ENCODE measurements at places on chromosomes 12 and 14. TPM values are rescaled to one million over a fixed set of nuclear protein-coding genes. Genes with fewer than 3 reads are reported as not detected.

GRCh38 chr14:61296719-61297502, 15.8 kb upstream of the TMEM30B start:
- peak; percentile 81 for DNase-seq

- no peak for DNase-seq
These were observed 2.7 kb downstream of the PLEKHD1 start for GRCh38 chr14:69487226-69487625.

MUCL1 gene
- not detected for total RNA-seq

- DNase-seq, result no peak
These were observed 74.4 kb downstream of the SEC23A start for GRCh38 chr14:39028620-39029019.

FZD10 gene
- total RNA-seq, result not detected

DNA sequence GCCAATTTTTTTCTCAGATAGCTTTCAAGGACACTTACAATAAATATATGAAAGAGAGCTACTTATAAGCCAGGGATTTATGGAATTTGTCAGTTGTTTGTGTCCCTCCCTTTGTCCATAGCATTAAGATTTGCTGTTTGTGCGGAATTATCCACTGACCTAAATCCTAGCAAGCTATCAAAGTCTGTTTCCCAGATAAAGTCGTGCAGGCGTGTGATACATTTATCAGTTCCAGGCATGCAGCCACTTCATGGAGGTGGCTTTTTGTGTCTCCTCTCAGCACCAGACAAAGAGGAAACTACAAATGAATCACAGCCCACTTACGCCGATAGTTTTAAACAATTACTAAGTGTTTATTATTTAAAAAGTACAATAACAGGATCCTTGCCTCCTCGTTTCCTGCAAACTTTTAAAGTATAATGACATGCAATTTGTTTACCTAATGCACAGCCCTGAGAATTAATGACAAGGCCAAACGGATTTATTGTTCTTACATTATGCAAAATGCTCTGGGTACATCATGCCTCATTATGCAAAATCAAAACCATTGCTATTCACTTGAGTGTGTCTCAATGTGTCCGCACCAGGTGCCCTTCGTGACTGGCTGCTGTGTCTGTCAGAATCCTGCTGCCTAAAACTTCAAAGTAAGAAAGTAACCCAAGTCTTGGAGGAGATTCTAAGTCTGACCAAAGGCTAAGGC, 423.2 kb downstream of the GLT1D1 start:
- DNase-seq, result no peak

CRIP1 gene
- total RNA-seq, result 276 TPM

OTOGL gene
- not detected for total RNA-seq
